Germinal center (tissue), 1 donor: ENCODE measurements at places on chromosomes 1 and 21.

GRCh38 chr1:233342086-233342485 lies 14.6 kb downstream of the MAP3K21 start:
- DNase-seq: no peak

- DNase-seq: no peak
These were observed 831.4 kb downstream of the ADGRL2 start for GRCh38 chr1:82632155-82632554.

DNA sequence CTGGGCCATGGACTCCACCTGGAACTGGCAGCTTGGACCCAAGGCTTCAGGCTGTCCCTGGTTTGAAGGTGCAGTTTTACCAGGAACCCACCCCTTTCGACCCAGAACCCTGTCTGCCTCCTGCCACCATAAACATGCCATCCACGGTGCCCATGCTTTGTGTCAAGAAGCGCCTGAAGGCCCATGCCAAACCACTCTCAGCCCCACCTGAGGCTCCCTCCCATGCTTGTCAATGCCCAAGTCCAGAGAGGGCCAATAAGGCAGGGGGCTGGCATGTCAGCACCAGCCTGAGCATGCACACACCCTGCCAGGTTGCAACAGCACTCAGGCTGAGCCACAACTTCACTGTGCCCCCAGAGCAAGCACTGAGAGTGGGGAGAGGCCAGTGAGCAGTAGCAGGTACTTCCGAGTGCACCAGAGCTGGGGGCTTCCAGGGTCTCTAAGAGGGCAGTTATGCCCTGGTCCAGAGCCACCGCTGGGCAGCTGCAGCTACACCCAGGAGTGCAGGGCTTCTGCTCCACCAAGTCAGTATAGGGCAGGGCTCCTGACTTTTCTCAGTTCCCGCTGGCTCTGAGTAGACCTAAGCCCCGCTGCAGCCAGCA lies 1256.0 kb downstream of the AMY1C start:
- DNase-seq: no peak

DNA sequence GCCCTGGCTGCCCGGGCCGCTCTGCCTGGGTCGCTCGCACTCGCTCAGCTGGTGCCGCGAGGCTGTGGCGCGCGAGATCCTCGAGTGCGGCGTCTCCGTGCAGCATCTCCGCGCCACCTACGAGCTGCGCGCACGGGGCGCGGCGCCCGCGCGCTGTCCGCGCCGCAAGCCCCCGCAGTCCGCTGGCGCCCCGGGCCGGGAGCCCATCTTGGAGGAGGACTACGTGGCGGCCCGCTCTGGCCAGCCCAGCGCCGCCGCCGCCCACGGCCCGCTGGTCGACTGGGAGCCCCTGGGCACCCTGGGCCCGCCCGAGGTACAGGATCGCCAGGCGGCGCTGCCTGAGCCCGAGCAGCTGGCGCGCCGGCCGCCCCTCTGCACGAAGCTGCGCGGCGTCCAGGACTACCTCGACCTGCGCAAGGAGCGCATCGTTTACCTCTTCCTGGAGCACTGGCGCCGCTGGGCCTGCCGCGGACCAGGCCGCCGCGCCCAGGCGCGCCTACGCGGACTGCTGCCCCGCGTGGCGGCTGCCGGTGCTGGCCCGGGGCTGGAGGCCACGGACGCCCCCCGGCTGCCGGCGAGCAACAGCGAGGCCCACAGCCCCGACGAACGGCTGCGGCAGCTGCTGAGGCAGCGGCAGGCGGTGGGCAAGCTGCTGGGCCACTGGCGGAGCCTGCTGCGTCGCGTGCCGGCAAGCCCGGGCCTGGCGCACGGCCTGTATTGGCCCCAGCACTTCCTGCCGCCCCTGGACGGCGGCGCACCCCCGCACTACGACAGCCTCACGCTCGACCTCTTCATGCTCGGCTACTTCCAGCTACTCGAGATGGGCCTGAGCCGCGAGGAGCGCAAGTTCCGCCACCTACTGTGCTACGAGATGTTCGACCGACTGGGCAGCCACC lies 10.9 kb downstream of the TNFRSF25 start:
- DNase-seq: no peak

- DNase-seq: no peak
These were observed 33.2 kb downstream of the KCND3 start for GRCh38 chr1:111956155-111956771.

DNA sequence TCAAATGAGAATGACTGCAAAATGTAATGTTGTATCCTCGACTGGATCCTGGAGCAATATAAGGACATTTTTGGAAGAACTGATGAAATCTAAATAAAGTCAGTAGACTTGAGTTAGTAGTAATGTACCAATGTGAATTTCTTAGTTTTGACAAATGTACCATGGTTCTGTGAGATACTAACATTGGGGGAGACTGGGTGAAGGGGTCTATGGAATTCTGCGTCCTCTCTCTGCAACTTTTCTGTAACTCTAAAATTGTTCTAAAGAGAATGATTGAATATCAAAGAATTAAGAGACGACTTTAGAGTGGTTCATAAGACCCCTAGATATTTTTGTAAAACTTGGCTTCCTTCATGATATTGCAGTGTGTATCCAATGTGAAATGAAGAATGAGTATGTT lies 59.2 kb upstream of the KAZN start:
- no peak for DNase-seq

DNA sequence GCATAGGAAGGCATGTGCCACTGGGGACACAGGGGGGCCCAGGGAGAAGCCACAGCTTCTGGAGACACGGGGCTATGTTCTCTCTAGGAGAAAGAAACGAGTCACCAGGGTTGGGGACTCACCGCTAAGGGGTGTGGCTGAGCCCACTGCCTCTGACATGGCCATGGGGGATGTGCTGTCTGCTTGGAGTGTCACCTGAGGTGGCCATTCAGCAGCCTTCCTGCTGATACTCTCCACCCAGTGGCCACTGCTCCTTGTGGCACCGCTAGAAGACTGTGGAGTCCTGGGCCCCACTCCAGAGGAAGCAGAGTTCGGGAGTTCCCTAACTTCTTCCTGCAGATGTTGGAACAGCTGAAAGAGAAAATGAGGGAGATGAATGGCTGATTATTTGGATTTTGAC lies 91.2 kb upstream of the SLC45A1 start:
- no peak for DNase-seq

GRCh38 chr1:169103002-169103401 lies 3.5 kb upstream of the ATP1B1 start:
- DNase-seq: no peak

GRCh38 chr1:10673109-10673711 lies 123.2 kb downstream of the CASZ1 start:
- no peak for DNase-seq

- DNase-seq: no peak
These were observed 15.5 kb downstream of the CHI3L2 start for GRCh38 chr1:111242805-111243523.

- DNase-seq: no peak
These were observed 97.8 kb upstream of the IPO9 start for GRCh38 chr1:201731142-201731541.

GRCh38 chr1:157580179-157580827 lies 17.6 kb downstream of the FCRL4 start:
- DNase-seq: peak; percentile 69

GRCh38 chr1:117814856-117815797 lies 114.3 kb downstream of the GDAP2 start:
- no peak for DNase-seq

- DNase-seq: peak; percentile 54
These were observed 26.1 kb downstream of the ATP5PF start for GRCh38 chr21:25708467-25709065.

DNA sequence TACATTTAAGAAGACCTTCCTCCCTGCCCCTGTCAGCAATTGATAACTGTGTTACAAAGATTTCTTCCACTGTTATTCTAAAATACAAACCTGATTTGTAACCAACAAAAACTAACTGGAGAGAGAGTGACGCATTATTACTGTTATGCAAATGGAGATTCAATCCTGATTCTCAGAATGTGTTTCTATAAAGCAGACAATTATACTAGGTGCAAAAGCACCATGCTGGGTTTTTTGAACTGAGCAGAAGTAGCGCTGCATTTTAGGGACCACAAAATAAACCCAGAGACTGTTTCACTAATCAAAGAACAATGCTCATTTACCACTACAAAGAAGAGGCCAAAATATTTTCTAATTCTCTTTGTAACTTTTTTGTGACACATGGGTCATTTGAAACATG lies 13.6 kb upstream of the GBP6 start:
- DNase-seq: no peak

DNA sequence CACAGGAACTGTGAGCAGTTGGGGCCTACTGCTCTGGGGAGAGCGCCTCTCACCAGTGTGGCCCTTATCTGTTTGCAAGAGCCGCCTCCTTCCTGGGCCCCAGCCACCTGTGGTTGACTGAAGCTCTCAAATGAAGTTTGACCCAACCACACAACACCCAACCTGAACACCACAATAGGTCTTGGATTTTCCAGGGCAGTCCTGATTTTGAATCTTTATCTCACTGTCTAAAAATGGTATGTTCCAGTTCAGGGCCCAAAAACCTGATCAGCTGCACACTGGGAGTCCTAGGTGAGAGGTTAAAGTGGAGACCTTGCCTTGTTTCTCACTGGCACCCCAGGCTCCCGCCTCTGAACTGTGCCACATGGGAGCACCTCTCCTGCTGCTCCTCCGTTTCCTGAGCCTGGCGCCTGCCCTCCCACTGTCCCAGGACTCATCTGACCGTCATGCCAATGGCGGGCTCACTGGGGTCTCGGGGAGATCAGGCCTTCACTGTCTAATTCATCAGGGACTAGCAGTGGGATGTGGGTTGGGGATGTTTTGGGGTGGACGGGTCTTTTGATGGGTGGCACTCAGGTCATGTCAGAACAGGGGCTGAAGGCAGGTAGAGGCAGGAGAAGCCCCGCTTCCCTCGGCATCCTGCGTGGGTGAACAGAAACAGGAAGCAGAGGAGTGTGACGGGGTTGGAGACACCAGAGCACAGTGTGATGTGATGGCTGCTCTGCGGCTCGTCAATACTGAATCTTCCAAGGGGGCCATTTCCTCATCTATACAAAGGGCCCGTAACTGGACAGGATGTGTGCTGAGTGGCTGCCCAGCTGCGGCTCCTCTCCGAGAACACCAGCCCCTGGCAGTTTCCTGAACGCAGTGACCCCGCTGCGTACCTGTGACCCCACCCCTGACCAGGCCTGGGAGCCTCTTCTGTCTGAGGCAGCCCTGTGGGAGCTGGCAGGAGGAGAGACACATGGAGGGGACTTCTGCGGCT lies 59.6 kb upstream of the ITPKB start:
- peak; percentile 55 for DNase-seq

DNA sequence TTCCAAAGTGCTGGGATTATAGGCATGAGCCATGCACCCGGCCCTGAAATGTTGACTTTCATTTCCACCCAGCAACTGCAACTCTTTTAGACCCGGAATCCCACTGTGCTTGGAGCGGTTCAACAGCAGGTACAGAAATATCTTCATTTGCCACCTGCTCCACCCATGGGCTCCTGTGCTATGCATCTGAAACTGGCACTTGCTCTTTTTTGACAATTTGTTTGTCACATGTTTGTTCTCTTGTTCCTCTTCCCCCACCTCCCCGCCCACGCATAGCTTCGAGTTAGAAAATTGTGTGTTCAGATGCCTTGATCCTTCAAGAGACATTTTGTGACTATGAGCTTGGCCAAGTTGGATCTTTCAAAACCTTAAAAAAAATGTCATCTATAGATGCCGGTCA lies 2.4 kb upstream of the IFNLR1 start:
- DNase-seq: peak; percentile 77

DNA sequence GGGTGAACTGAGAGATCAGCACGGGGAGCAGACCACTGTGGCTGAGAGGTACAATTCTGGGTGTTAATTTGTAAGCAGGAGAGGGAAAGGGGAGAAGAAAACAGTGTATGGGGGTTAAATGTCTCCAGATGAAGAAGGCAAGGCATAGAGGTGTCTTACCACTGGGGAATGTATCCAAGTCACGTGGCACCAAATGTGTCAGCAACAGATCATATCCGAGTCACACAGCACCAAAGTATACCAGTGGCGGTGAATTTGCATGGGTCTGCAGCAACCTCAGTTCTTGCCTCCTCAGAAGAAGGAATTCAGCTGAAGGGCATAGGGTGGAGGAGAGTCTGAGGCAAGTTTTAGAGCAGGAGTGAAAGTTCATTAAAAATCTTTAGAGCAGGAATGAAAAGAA lies 21.2 kb upstream of the SYCP1 start:
- no peak for DNase-seq

- no peak for DNase-seq
These were observed 118.8 kb upstream of the TMPRSS15 start for GRCh38 chr21:18522181-18522972.

- peak; percentile 85 for DNase-seq
These were observed 24.7 kb downstream of the CDK18 start for GRCh38 chr1:205528887-205529825.

GRCh38 chr1:241253471-241253870 lies 103.5 kb downstream of the RGS7 start:
- DNase-seq: no peak

- DNase-seq: peak; percentile 46
These were observed 78.7 kb downstream of the SSBP3 start for GRCh38 chr1:54327386-54328065.

GRCh38 chr1:245788269-245788668 lies 633.5 kb downstream of the KIF26B start:
- no peak for DNase-seq

DNA sequence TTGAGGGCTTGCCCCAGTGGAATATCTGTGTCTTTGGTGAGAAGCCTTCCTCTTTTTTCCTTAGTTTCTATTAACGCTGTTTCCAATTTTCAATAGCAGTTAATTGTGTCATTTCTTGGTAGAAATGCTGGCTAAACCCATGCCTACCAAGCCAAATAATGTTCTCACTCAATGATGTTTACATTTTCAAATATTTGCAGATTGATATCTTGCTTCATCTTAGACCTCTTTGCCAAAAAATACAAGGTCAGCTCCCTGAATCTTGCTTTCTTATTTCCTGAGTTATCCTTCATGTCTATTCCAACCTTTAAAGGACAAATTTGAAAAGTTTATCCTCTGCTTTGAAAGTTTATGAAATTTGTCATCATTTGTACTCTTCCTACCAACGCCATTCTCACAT lies 5.1 kb downstream of the KCNJ15 start:
- no peak for DNase-seq

DNA sequence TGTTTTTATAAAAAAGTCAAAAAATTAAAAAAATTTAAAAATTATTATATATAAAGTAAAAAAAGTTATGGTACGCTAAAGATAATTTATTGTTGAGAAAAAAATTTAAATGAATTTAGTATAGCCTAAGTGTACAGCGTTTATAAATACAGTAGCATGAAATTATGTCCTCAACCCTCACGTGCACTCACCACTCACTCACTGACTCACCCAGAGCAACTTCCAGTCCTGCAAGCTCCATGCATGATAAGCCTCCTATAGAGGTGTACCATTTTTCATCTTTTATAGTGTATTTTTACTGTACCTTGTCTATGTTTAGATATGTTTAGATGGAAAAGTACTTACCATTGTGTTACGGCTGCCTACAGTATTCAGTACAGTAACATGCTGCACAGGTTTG lies 5.1 kb downstream of the DISC1 start:
- DNase-seq: no peak
